ENCODE measurements at places on chromosomes 12 and 14. TPM values are rescaled to one million over a fixed set of nuclear protein-coding genes. Genes with fewer than 3 reads are reported as not detected.

DNA sequence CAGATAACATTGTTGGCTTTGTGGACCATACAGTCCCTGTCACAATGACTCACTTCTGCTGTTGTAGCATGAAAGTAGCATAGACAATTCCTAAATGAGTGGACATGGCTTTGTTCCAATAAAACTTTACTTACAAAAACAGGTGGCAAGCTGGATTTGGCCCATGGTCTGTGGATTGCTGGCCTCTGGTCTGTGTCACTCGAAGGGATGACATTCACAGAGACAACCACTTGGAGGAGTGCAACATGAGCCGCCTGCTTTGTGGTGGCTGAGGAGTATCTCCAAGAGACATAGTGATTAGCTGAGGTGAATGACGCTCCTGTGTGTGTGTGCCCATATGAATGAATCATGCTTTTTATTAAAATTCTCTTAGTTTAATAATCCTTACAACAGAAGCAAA lies 81.3 kb upstream of the NRXN3 start:
- no peak for DNase-seq

- DNase-seq: no peak
Observed at GRCh38 chr14:75711105-75711795, 50.2 kb downstream of the TTLL5 start.

DNA sequence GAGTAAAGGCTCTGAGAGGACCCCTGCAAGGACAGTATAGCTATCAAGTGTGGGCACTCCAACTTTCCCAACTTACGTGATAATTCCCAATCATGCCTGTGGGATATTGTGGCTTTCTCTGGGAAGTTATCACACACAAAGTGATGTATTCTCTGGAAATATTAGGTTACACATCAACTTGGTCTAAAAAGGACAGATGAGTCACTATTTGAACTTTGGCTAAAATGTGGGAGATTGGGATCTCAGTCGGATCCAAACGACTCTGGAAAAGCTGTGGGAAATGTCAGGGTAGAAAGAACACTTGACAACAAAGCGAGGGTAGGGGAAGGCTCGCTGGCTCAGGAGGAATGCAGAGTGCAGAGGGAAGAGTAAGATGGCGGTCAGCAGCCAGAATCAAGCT lies 1048.9 kb downstream of the BCL11B start:
- DNase-seq: no peak

DNA sequence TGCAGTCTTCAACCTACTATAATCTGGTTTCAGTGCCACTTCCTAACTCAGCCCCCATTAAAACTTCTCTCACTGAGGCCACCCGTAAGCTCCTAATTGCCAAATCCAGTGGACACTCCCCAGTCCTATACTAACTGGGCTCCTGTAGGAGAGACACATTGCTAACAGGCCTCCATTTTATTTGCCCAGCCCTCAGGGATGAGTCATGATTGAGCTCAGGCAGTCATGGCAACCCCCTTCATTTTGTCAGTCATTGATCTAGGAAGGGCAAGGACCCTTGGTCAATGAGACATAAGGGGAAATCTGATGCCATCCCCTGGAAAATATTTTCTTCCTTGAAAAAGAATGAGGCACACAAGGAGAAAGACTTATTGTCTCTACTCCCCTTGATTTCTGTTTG lies 70.1 kb upstream of the HIF1A start:
- DNase-seq: no peak

DNA sequence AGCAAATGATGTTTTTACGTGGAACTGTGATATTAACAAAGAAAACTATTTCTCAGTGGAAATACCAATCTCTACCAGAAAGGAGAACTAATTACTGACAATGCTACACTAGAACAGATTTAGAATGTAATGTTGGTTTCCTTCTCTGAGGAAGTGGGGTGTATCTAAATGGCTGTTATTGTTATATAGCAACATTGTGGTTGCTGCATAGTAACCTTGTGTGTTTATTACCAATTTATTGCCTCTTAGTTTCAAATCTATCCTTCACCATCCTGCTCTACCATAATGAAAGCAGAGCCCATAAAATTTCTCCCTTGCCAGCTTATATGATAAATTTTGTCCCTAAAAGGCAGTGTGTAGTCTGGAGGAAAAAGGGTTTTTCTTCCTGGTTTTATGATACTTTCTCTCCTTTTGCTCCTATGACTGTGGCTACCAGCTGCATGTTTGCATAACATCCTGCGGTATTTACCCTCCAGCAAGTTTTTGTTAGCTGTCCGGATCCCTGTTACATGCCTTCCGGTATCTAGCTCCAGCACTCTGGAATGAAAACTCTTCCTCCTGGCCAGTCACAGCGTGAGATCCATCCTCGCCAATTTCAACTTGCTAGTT lies 5.7 kb upstream of the KLRK1 start:
- no peak for DNase-seq

The COX8C gene
- polyA plus RNA-seq: 0.44 TPM

The TMEM116 gene
- 10.5 TPM for polyA plus RNA-seq

DNA sequence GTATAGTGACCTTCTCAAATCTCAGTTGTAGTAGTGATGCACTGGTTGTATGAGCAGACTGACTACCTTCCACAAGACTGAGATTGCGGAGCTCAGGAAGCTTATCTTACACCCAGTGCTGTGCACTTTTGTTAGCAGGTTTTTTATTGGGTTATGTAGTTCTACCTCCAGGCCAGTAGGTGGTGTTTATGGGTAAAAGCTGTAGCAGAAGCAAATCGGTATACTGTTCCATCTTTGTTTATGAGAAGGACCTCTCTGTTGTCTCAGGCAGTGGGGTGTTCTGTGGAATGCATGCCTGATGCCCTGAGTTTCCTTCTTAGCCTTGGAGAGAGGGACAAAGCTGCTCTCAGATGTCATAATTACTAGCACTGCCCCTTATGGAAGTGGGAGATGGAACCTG lies 217.8 kb downstream of the LRFN5 start:
- DNase-seq: no peak

The TPPP2 gene
- polyA plus RNA-seq: 0.49 TPM

- DNase-seq: no peak
Observed at GRCh38 chr12:127542931-127543330, 724.0 kb upstream of the TMEM132C start.
